Endothelial cell (in vitro differentiated cells): ENCODE measurements at places on chromosomes 4 and X. TPM values are rescaled to one million over a fixed set of nuclear protein-coding genes. Genes with fewer than 3 reads are reported as not detected.

The FAM9C gene
- total RNA-seq, result not detected

The TMEM156 gene
- not detected for total RNA-seq

The DMRTC1 gene
- 0.38 TPM for total RNA-seq

The UGT2B15 gene
- not detected for total RNA-seq

The TRPC5OS gene
- total RNA-seq, result not detected

The REPS2 gene
- total RNA-seq, result 10.6 TPM

The RHOXF1 gene
- not detected for total RNA-seq

The CHST7 gene
- total RNA-seq, result 54.6 TPM

DNA sequence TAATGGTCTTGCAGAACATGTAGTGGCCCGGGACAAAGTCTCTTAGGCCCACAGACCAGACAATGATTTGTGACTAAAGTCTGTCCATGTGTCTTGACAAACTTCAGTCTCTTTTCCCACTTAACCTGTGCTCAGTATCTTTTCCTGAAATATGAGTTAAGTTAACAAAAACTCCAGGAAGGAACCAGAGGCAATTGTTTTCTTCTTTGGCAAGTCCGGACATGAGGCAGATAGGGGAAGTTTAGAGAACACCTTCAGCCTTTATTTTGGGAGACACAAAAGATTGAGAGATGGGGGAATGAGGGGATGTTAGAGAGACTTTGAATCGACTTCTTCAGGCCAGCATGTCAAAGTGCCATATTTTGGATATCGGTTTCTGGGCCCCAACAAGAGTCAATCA is 80.2 kb upstream of the FRMPD4 start:
- peaks cover 2% of the 10 kb centered on the region for H3K4me1 ChIP-seq
- DNase-seq, result no peak
- H3K36me3 ChIP-seq, result no peaks in the 10 kb centered on the region
- no peak overlapping the region for H3K27ac ChIP-seq

DNA sequence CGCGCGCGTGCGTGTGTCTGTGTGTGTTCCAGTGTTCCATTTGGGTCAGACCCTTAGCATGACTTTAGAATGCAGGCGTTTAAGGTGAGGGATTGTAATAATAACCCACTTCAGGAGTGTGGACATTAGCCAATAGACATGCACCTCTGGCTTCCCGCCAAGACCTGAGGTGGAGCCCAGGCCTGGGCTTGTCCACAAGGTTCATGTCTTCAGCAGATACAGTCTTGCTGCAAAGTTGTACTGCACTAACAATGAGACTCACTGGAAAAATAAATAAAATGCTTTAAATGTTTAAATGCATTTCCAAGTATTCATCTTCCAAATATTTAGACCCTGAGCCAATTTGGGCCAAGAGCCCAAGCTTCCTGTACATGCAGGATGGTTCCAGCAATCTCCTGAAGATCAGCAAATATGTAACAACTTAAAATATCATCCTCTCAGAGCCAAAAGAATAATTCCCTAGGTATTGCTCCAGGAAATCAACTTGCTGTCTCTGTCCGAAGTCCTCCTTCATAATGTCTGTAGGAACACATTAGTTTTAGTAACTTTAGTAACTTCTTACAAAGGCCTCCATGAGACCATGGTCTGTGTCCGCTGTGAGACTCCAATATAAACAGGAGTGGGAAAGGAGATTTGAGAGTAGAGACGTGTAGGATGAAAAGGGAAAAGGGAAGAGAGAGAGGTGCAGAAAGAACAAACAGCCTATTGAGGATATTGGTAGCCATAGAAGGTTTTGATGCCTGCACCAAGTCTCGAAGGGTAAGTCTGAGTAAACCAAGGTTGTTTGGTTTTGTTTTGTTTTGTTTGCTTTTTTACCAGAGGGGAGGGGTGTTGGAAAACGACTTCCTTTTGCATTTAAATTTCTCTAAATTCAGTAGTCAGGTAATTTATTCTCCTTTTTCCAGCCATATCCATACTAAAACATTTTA is 98.5 kb upstream of the KLF3 start:
- no peaks in the 10 kb centered on the region for H3K36me3 ChIP-seq
- DNase-seq, result no peak
- no peak overlapping the region for H3K4me3 ChIP-seq
- peaks cover 36% of the 10 kb centered on the region for H3K4me1 ChIP-seq
- no peak overlapping the region for H3K27ac ChIP-seq
- H3K27me3 ChIP-seq, result peaks cover 4% of the 10 kb centered on the region

DNA sequence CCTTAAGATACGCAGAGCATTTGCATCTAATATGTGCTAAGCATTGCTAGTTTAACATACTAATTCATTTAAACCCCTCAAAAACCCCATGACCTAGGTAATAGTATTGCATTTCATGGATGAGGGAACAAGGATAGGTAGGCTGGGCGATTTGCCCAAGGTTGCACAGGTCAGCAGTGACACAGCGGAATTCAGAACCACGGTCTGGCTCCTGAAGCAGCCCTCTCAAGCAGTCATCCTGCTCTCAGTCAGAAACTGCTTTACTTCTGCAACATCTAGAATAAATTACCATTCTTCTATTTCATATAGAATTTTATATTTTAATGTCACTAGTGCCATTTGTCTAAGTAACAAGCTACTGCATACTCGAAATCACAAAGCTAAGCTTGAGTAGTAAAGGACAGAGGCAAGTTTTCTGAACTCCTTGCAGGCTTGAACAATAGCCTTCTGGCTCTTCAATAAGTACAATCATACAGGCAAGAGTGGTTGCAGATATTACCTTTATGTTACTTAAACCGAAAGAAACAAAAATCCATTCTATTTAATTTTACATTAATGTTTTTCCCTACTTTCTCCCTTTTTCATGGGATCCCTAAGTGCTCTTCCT is 555 bp upstream of the SPP1 start:
- no peak overlapping the region for H3K27ac ChIP-seq
- no peaks in the 10 kb centered on the region for H3K36me3 ChIP-seq
- DNase-seq, result no peak
- no peak overlapping the region for H3K4me3 ChIP-seq
- peaks cover 4% of the 10 kb centered on the region for H3K4me1 ChIP-seq
- H3K27me3 ChIP-seq, result peaks cover 2% of the 10 kb centered on the region

DNA sequence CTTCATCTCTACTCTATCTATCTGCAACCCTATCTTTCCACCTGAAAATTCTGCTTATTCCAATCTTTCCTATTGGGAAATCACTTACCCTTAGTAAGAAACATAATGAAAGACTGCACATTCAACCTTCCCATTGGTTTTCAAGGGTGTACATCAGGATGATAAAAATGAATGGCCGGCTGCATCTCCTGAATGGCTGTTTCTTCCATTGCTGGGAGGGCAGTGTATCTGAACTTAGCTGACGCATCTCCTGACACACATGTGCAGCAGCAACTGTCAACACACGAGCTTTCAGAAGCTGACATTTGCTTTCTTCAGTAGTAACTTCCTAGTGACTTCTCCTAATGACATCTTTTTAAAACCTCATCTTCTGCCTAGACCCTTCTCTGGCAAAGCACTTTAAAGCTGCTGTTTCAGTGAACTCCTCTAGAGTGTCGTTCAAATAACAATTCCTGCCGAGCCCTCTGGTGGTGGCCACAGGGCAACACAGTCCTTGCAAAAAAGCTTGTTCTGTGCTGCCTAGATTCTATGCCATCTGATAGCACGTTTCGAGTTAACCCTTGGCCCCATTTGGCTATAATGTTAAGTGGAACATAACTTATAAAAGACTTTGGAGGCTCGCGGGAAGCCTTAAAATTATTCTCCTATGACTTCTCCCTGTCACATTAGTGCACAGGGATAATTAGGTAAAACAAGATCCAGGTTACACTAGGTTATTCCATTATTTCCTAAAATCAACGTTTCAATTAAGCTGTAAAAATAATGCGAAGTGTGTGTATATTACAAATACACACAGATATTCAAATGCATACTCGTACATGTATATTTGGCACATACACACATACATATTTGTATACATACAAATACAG is 2340.7 kb downstream of the PCDH7 start:
- H3K4me3 ChIP-seq, result no peak overlapping the region
- no peak overlapping the region for H3K27ac ChIP-seq
- no peaks in the 10 kb centered on the region for H3K27me3 ChIP-seq
- peaks cover 5% of the 10 kb centered on the region for H3K4me1 ChIP-seq

- no peak overlapping the region for H3K27ac ChIP-seq
- peaks cover 25% of the 10 kb centered on the region for H3K4me1 ChIP-seq
- DNase-seq, result no peak
Observed at GRCh38 chr4:2673157-2673556, 83.0 kb downstream of the TNIP2 start.

GRCh38 chr4:96120206-96120605 is 280.3 kb downstream of the PDHA2 start:
- no peak overlapping the region for H3K27ac ChIP-seq
- DNase-seq, result no peak
- no peak overlapping the region for H3K4me3 ChIP-seq
- H3K4me1 ChIP-seq, result no peaks in the 10 kb centered on the region
- H3K36me3 ChIP-seq, result no peaks in the 10 kb centered on the region
- H3K27me3 ChIP-seq, result no peaks in the 10 kb centered on the region

GRCh38 chrX:131477498-131477897 is 66.4 kb upstream of the OR13H1 start:
- no peaks in the 10 kb centered on the region for H3K4me1 ChIP-seq
- H3K27ac ChIP-seq, result no peak overlapping the region
